Jurkat, Clone E6-1 (cell line): ENCODE measurements at places on chromosomes 13 and 19.

- no peak for DNase-seq
Measured at GRCh38 chr13:109749365-109749764, 37.0 kb downstream of the IRS2 start.

GRCh38 chr13:89518289-89519077 is 1829.0 kb upstream of the MIR17HG start:
- DNase-seq, result no peak

DNA sequence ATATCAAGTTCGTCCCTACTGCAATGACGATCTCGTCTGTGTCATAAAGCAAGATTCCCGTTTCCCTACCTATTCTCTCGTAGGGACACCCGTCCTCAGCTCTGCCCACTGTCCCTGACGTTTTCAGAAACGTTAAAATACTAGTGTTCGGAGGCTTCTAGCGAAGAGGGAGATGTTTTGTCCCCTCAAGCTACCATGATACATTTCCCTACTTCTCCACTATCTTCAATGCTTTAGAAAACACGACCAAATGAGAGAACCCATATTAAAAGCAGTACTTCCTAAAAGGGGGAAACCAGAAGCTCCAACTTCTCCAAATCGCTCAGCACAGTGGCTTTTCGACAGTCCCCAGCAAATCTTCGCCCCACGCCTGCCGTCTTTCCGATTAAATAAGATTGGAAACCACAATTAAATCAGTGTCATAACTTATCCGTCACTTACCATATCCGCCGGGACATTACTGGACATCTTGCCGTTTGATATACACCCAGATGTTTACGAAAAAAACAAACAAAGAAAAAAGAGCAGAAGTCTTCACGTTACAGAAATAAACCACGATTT is 1.3 kb downstream of the UBL3 start:
- DNase-seq, result no peak

- no peak for DNase-seq
Measured at GRCh38 chr13:30021611-30022010, 171.2 kb upstream of the UBL3 start.

DNA sequence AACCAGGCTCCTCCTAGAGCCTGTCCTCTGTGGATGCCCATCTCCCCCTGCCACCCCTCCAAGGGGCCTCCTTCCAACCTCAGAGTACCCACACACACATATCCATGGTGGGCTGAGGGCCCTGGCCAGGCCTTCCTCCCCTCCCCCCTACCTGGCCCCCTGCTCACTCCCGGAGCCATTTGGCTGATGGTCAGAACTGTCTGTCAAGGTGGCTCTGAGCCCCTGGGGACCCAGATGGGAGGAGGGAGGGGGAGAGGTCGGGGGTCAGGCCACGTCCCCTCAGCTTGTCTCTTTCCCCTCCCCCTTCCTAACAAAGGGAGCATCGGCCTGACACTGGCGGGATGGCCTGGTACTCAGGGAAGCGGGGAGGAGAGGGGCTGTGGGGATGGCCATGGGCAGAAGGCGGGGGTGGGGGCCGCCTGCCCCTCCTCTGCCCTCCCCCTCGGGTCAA is 18.7 kb upstream of the POU2F2 start:
- no peak for DNase-seq

DNA sequence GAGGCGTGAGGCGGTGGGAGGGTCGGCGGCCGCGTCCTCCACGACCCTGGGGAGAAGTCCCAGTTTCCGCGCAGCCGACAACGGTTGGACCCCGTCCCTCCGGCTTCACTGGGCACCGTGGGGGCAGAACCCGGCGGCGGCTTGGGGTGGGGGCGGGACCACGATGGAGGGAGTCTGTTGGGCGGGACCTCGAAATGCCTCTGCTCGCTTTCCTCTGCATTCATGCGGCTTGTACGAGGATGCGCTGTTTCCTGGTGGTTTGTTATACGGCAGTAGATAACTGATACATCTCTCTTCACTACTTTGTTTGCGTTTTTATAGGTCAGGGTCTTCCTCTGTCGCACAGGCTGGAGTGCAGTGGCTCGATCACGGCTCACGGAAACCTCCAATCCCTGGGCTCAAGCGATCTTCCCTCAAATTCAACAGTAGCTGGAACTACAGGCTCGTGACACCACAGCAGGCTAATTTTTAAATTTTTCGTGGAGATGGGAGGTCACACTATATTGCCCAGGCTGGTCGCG is 24.6 kb upstream of the ZNF846 start:
- peak; percentile 74 for DNase-seq

- DNase-seq, result no peak
Measured at GRCh38 chr13:113905018-113905417, 41.1 kb upstream of the GAS6 start.

DNA sequence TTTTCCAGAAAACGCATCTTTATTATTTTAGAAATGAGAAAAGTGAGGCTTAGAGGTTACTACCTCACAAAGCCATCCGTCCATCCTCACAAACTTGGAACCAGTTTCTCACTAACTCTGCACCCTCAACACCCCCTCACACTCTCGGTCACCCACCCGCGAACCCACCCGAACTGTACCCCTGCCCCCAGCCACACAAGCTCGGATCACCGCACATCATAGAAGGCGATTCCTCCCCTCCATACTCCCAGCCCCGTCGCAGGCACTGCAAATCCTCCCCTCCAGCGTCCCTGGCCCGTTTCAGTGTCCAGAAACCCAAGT is 238 bp downstream of the ZNF260 start:
- no peak for DNase-seq

DNA sequence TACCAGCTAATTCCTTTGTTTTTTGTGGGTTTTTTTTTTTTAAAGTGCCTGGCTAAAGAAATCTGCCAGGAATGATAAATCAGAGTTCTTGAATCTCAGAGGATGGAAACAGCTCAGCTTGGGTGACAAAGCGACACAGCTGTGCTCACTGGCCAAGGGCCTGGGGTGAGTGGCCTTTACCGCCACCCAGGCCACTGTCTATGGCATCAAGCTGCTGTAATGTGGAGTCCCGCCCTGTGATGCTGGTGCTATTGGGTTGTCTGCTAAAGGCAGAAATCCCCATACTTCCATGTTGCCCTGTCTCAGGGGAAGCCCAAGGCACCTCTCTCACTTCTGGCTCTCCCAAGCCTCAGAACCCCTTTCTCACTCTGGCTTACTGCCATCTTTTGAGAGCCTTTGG is 82.6 kb upstream of the FARP1 start:
- DNase-seq, result no peak

GRCh38 chr19:16175954-16176353 is 2.6 kb upstream of the CIB3 start:
- no peak for DNase-seq

DNA sequence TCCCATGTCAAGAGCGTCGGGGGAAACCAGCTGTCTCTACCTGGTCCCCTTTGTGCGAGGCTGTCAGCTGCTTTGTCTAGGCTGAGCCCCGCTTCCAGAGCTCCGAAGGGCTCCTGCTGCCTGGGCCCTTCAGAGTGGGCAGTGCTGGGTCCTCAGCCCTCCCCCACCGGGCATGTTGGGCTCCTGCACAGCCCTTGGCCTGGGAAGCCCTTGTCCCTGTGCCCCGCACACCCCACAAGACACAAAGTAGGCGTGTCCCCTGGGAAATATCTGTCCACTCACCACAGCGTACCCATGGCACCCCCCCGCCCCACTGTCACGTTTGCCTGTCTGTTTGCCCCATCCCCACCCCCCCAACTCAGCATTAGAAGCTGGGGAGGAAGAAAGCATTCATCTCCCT is 39.6 kb upstream of the RANBP3 start:
- DNase-seq, result no peak

DNA sequence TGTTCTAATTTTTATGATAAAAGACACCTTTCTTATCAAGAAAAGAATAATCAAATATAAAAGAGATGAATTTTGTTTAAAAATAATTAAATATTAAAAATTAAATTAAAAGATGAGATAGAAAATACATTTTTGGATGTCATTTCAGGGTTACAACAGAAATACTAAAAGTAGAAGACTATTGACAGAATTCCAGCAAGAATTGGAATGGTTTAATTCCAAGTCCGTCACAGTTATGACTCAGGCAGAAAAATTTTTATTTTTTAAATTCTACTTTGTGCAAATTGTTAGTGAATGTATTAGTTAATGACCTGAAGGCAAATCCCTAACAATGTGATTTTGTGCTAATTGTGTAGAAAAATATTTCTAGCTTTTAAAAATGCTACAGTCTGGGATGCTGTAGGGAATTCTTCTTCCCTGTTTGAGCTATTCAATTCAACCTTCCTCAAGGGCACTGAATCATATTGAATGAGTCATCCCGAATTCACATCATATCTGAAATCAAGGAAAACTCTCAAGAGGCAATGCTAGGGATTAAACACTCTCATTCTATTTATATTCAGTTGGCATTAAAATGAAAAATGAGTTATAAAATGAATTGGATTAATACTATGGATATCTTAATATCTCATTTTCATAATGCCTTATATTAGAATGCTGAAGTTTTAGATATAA is 633.5 kb upstream of the ATXN8OS start:
- DNase-seq, result no peak

DNA sequence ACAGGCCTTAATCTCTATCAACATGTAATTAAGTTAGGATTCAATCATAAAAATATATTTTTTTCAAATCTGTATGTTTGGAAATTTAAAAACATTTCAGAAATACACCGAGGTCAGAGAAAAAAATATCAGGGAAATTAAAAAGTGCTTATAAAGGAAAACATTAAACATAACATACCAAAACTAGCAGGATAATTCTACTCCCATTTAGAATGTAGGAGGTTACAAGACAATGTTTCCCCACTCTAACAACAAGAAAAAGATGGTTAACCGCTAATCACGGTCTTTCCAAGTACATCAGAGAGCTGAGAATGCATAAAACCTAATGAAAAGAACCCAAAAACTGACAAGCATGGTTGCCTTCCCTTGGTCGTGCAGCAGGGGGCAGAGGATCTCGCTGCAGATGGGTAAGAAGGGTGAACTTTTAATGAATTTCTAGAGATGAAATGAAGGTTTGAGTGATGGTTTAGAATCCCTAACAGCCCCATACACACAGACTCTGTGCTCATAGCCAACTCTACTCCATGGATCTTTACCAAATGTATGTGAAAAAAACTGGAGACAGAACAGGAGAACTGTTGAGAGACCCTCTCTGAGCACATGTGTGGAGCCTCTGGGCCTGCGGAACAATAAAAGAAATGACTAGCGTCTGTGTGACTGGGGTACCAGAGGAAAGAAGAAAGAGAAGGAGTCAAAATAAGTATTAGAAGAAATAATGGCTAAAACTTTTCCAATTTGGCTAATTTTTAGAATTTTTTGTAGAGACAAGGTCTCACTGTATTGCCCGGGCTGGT is 51.3 kb upstream of the LSM14A start:
- DNase-seq, result peak; percentile 74

DNA sequence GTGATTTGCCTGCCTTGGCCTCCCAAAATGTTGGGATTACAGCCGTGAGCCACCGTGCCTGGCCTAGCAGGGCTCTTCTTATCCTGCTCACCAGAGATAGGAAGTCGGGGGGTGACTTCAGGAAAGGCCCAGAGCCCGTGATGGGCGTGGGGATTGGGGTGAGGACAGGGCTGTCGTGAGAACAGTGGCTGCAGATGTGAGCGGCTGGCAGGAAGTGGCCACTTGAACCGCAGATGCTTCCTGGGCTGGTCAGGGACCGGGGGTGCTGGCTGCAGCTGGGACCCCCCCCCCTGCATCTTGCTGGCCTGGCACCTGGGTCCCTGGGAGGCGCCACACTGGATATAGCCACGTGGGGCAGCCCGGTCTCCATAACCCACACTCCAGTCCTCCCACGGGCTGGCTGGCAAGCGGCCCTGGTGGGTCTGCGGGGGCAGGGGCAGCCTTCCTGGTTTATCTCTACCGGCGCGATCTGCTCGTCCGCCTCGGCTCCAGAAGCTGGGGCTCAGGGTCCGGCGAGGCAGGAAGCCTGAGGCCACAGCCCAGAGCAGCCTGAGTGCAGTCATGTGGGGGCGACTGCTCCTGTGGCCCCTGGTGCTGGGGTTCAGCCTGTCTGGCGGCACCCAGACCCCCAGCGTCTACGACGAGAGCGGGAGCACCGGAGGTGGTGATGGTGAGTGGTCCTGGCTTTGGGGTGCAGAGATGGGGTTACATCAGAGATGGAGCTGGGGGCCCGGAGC is at the start of gene F2RL3:
TSS of gene F2RL3 (plus strand) at position 371 of the 737 bp plus-strand sequence. CDS start at position 562, 191 bp downstream.
- peak; percentile 12 for DNase-seq

GRCh38 chr19:1235625-1236538 is 1.9 kb downstream of the CBARP start:
- no peak for DNase-seq

GRCh38 chr13:96428911-96429310 is 339.0 kb downstream of the HS6ST3 start:
- no peak for DNase-seq

DNA sequence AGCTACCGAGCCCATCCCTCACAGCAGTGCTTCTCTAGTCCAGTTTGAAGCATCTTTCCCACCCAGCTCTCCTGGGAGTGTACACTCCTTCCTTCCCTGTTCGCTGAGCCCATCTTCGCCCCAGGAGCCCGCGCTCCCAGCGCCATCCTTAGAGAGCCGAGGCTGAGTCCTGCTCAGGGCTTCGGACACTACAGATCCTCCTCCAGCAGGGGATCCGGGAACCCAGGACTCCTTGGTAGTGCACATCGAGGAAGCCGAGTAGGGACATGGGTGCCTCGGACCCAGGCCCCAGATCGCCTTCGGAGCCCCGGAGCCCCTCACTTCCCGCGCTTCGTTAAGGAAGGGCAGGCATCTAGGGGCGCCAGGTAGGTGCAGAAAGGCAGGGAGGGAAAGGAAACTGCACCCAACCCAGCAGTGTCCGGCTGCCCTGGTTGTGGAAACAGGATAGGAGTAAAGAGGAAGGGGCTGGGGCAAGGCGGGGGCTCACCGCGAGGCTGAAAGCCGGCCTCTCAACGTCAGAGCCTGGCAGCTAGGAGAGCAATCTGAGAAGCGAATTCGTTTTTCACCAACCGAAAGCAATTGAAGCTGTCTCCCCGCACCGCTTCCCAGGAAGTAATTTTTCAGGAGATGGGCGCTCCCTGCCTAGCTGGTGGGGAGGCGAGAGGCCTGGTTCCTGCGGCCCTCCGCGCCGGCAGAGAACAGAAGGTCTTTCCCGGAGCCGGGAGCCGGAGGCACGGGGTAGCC is 1.0 kb downstream of the PDX1 start:
- no peak for DNase-seq

- DNase-seq, result no peak
Measured at GRCh38 chr19:21472507-21472906, 32.9 kb upstream of the ZNF429 start.

- DNase-seq, result no peak
Measured at GRCh38 chr13:67769987-67770341, 539.8 kb upstream of the PCDH9 start.

GRCh38 chr13:96850538-96851145 is 143.6 kb downstream of the OXGR1 start:
- no peak for DNase-seq

- no peak for DNase-seq
Measured at GRCh38 chr13:28671126-28671792, 12.3 kb downstream of the POMP start.

GRCh38 chr19:51640386-51640785 is 6.2 kb downstream of the SIGLEC14 start:
- no peak for DNase-seq

- DNase-seq, result no peak
Measured at GRCh38 chr19:38638461-38638860, 9.0 kb upstream of the ACTN4 start.
